ENCODE measurements at places on chromosomes 4 and X.
A peak's percentile ranks its signal among the peaks of the same experiment; 100 is the strongest.

GRCh38 chrX:8913655-8914409 lies 112.6 kb upstream of the FAM9A start:
- DNase-seq: peak; percentile 75

GRCh38 chr4:73727685-73728084 lies 12.7 kb upstream of the CXCL8 start:
- no peak for DNase-seq

- no peak for DNase-seq
These were observed 182.2 kb upstream of the TEX13C start for GRCh38 chrX:125137521-125137920.

DNA sequence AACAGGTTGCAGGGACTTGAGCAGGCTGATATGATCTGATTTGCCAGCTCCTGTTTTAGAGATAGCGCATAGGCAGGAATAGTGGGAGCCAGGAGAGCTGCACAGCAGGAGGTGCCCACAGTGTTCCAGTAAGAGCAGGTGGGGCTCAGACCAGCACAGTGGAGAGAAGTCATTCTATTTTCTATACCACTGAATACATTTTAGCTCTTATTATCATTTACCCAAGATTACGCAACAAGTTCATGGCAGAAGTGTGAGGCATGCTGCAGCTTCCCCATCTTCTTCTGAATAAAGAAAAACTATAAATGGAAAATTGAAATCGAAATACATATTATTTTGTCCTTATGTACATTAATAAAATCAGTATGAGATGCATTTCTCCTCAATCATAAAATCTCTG lies 114.7 kb upstream of the EDNRA start:
- DNase-seq: no peak

GRCh38 chrX:107780525-107780924 lies 3.0 kb downstream of the NCBP2L start:
- DNase-seq: no peak

DNA sequence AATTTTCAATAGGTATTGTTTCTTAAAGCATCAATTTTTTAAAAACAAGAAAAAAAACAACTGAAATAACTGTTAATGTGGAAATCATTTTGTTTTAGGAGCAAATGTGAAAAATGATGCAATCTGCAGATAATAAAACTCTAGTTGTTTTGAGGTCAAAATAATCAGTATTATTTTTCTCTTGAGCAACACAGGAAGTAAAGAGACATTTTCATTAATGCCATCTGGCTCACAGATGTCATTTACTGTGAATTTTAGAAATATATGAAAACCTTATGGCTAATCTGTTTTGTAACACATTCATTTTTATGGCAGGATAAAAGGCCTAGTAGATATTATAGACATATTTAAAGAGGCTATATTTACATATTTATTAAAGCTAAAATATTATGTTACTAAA lies 141.6 kb downstream of the PCDH18 start:
- peak; percentile 79 for DNase-seq

GRCh38 chr4:122796801-122797404 lies 29.7 kb upstream of the FGF2 start:
- DNase-seq: no peak

DNA sequence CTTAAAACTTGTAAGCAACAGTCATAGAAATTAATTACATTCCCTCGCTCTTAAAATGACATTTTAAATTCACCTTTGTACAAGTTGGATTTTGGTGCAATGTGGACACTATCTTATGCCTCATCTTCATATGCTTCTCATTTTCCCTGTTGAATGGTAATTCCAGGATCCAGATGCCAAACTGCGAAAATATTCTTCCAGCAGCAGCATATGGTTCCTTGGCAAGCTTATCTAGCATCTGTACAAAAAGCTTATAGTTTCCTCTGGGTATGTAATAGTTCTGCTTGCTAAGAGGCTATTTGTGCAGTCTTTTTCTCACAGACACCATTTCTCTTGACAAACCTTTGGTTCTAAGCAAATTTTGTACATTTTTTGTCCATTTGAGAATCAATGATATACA lies 2079.7 kb upstream of the AGA start:
- DNase-seq: no peak

DNA sequence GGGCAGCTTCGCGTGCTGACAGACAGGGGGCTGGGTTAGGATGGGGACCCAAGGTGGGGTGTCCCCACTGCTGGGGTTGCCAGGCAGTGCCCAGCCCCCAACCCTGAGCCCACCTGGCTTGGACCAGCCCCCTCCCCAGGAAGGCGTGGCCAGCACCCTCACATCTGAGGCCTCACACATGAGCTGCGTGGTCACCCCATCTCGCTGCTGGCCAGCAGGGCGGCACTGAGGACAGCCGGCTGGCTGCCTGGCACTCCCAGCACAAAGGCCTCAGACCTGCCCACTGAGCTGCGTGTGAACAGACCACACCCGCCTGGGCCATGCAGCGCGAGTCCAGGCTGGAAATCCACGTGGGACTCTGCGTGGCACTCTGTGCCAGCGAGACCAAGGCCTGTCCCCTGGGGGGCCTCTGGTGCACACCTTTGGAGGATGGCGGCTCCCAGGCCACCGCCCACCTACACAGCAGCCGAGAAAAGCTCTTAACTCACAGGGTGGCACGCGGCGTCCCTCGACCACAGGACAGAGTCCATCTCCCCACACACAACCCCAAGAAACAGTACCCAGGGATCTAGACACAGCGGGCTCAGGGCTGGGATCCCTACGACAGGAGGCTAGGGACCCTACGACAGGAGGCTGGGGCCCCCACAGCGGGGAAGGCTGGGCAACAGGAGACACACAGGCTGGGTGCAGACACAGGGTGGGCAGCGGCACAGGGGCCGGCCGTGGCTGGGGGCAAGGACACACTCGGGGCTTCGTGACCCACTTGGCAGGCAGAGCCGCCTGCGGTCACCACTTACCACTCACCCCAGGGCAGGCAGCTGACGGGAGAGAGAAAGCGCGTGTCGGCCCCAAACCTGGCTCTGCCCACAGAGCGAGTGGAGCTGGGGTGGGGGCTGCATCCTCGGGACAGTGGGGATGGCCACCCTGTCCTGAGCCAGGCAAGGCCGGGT lies 9.8 kb downstream of the DGKQ start:
- DNase-seq: no peak

- no peak for DNase-seq
These were observed 37.2 kb downstream of the MAP9 start for GRCh38 chr4:155339588-155339987.

DNA sequence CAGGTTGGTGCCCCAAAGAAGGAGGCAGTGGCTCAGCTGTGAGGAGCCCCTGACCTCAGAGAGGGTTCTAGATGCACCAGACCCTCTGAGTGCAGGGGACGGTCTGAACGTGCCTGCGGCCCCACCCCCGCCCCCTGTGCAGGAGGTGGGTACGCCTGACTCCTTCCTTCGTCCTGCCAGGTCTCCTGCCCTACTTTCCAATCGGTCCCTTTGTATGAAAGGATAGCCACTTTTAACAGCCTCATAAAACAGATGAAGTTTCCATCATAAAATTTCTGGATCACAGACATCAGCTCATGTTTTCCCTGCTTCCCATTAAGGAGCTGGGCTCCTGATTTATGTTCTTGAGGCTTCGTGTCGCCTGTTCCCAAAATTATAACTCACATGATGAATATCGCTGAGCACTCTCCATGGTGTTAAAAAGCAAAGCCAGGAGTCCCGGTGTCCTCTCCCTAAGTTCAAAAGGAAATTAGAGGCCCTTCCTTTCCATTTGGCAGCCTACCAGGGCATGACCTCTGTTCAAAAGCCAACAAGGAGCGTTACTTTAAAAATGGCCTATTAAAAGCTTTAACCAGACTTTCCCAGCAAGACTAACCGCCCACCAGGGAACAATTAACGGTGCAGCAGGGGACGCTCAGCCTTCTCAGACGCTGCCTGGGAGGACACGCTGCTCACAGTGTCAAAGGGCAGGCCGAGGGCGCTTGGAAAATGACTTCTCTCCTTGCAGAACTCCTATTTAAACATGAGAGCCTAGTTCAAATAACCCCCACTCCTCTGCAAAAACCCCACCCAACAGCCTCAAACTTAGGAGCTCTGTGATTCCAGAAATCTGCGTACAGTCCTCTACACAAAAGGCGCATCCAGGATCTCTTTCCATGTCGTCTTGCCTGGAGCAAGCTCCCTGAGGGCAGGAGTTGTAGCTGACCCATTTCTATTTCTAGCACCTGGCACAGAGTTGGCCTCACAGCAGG lies 181.9 kb downstream of the AFAP1 start:
- no peak for DNase-seq

- no peak for DNase-seq
These were observed 118.6 kb downstream of the CRLF2 start for GRCh38 chrX:1093586-1094421.

- DNase-seq: no peak
These were observed 12.0 kb downstream of the HMX1 start for GRCh38 chr4:8859550-8860095.

GRCh38 chr4:177687117-177687516 lies 244.9 kb upstream of the AGA start:
- DNase-seq: no peak

DNA sequence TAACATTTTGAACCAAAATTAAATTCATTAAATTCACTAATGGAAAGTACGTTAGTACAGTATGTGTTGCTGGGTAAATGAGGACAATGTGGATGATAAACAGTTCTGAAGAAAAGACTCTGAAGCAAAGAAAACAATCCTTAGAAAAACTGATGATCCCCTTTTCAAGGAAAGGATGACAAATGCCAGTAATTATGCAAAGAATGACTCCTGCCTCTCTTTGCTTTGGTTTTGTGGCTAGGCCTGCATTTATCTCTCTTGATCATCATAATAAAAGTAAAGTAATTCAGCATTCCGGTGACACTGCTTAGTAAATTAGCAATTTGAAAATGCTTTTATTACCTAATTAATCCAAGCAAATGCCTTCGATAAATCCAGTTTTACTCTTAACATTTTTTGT lies 652.2 kb upstream of the DIPK2B start:
- DNase-seq: no peak

- DNase-seq: no peak
These were observed 157.8 kb downstream of the CLCN4 start for GRCh38 chrX:10314530-10315104.

DNA sequence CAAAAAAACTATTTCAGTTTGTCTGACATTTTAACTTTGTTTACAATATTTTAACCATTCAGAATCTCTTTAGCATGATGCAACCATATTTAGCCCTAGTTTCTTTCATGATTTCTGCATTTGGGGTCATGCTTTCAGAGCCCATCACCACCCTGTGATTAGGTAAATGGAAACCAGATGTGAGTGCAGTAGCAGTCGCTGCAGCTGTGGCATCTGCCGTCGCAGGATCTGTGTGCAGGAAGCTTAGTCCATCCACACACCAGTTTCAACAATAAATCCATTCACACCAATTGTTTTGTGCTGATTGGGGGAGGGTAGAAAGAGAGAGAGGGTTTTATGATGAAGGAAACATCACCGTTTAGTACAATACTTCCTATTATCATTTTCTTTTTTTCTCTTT lies 130.5 kb downstream of the CPEB2 start:
- no peak for DNase-seq

GRCh38 chr4:24872720-24873119 lies 40.1 kb downstream of the CCDC149 start:
- DNase-seq: no peak

DNA sequence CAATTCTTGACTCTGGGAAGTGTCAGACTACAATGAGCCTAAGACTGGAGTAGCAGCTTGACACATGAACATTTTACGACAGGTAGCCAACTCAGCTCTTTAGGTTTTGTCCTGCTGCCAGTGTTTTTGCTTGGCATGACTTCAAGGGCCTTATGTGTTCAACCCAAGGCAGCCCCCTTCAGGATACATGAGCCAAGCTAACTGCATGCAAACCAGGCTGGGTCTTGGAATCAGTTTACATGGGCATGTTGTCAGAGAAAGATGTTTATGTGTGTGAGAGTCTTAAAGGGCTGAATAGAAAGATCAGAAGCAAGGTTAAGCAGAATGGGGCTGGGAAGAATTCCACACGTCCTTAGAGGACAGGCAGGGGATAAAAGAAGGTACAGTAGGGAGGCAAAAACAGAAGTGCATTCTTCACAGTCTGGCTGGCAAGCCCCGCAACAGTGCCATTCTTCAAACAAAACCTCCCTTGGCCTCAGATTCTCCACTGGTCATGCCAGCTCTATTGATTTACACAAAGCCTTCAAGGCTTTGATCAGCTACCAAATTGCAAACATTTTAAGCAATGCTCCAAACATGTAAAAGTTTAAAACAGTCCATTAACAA lies 97.3 kb downstream of the NKX6-1 start:
- DNase-seq: no peak

DNA sequence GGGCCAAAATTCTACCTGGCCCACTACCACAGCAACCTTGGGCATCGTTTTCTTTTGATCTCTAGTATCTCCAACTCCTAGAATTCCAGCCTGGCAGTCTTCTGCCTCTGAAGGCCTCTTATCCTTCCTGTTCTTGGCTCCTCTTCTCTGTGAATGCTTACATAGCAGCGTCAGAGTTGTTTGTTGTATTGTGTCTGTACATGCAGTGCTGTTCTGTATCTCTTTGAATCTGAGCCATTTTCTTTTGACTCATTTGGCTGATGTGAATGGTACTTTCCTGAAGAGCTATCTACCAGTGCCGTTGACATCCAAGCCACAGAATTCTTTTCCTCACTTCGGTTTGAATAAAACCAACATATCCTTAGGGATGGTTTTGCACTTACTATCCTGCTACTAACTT lies 79.2 kb downstream of the TMEM164 start:
- DNase-seq: peak; percentile 95

DNA sequence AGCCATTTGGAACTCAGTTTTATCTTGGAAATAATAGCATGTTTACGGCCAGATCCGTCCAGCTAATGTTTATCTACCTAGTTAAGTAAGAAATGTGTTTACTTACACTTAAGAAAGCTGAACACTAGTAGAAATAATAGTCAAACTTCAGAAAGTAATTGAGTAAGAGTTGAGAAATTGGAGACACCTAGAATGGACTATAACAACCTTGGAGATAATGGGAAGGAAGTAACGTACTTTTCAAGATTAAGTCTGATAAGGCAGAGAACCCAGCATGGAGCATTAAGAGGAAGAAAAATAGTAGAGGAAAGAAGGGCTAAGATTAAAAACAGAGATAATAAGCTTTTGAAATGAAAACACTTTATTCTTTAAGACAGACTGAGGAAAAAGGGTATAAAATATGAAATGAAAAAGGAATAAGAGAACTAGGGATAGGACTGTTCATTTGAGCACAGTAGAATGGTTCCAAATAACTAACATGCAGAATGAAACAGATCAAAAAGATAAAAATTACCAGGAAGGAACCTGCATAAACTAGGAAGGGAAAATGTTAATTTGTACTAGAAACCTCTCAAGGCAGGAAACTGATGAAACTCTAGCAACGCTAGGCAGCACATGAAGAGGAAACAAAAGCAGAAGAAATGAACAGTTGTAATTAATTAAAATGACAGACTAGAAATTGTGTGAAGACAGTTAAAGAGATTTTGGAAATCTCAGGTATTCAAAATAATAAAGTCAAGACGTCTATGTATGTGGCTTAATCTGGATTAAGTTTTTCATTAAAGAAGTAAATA lies 71.7 kb downstream of the FBXW7 start:
- no peak for DNase-seq
